Body of pancreas (tissue), 4 donors: ENCODE measurements at places on chromosomes 3 and 15. TPM values are rescaled to one million over a fixed set of nuclear protein-coding genes. Genes with fewer than 3 reads are reported as not detected.
A peak's percentile ranks its signal among the peaks of the same experiment; 100 is the strongest.

The ALDH1A3 gene
- total RNA-seq = 33.9 TPM

The BFSP2 gene
- total RNA-seq = not detected

DNA sequence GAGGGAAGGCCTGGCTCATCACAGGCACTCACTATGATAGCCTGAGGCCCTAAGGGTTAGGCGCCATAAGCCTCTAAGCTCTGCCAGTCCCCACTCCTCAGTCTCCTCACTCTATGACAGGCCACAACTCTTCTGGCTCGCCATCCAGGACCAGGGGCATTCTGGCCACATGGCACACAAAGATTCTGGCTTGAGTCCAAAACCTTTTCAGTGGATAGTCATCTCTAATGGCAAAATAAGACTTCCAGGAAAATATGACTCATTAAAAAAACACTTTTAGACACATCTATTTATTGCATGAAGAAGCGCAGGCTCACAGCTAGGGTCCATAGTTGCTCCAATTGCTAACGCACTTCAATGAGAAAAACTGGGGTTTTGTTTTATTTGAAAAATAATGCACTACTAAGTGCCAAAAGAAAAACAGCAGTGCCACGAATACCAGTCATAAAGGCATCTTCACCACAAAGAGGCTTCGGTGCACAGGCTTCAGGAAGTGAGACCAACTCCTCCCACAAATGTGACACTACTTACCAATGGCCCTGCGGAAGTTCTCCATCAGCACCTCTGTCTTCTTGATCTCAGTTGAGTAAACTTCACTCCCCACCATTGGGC is 11.1 kb downstream of the RUVBL1 start:
- no peak for DNase-seq
- H3K36me3 ChIP-seq = no peaks in the 10 kb centered on the region
- H3K4me1 ChIP-seq = peaks cover 11% of the 10 kb centered on the region
- H3K27me3 ChIP-seq = no peaks in the 10 kb centered on the region

DNA sequence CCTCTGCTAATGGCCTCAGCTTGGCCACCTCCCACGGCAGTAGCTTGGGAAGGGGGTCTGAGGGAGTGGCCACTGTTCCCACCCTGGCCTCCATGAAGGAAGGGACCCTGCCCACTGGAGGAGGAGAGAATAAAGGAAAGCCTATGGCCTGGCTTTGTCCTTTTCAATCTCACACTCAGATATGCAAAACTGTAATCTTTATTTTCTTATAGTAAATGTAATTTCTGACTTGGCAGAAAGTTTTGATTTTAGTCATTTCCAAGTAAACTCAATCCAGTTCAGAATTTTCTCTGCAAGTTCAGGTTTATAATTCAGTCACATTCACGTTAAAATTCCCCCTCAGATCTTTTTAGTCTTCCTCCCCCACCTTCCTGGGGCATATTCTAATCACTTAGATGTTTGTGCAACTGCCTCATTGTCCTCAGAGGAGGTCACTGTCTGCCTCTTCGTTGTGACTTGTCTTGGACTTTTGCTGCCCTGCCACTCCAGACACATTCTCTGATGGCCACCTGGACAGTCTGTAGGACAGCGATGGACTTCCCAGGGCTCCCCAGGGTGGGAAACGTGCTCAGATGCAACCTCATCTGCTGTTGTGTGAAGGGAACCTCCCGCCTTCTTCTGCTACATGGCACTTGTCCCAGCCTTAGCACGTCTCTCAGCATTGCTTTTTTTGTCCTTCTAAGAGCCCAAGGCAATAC is 222.8 kb upstream of the TBL1XR1 start:
- H3K27me3 ChIP-seq = no peaks in the 10 kb centered on the region
- H3K4me3 ChIP-seq = no peak overlapping the region
- H3K27ac ChIP-seq = no peak overlapping the region

DNA sequence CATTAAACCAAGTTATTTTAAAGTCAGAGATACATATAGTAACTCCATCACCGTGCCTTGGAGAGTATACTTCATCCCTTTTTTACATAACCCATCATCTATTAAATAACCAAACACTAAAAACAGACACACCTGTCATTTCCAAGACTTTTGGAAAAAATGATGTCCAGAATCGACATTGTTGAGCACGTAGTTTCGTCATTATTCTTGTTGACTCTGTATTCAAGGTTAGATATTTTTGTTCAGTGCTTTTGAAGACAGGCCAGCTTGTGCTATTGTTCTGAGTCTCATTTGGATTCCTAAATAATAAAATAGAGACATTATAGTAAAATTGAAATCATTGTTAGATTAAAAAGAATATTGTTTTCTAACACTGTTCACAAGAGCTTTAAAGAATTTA is 51.2 kb downstream of the BCHE start:
- H3K4me1 ChIP-seq = no peaks in the 10 kb centered on the region
- no peak for DNase-seq
- no peak overlapping the region for H3K4me3 ChIP-seq
- H3K27me3 ChIP-seq = no peaks in the 10 kb centered on the region

The MUC13 gene
- 0.66 TPM for total RNA-seq

- H3K27ac ChIP-seq = peak overlapping the region; percentile 70
- H3K4me3 ChIP-seq = no peak overlapping the region
- peaks cover 23% of the 10 kb centered on the region for H3K4me1 ChIP-seq
- no peaks in the 10 kb centered on the region for H3K27me3 ChIP-seq
- no peaks in the 10 kb centered on the region for H3K36me3 ChIP-seq
Observed at GRCh38 chr15:38073178-38073946, 138.9 kb downstream of the TMCO5A start.

- H3K4me3 ChIP-seq = no peak overlapping the region
- DNase-seq = no peak
- H3K27ac ChIP-seq = no peak overlapping the region
- H3K36me3 ChIP-seq = no peaks in the 10 kb centered on the region
- no peaks in the 10 kb centered on the region for H3K27me3 ChIP-seq
Observed at GRCh38 chr3:42441791-42442190, 31.4 kb upstream of the LYZL4 start.

- H3K36me3 ChIP-seq = no peaks in the 10 kb centered on the region
- H3K4me1 ChIP-seq = peaks cover 28% of the 10 kb centered on the region
- H3K27ac ChIP-seq = no peak overlapping the region
Observed at GRCh38 chr3:50177346-50177745, 14.1 kb upstream of the GNAT1 start.

The PARP16 gene
- total RNA-seq = 17.5 TPM

- no peak for DNase-seq
- peaks cover 23% of the 10 kb centered on the region for H3K4me1 ChIP-seq
- no peaks in the 10 kb centered on the region for H3K27me3 ChIP-seq
- no peak overlapping the region for H3K4me3 ChIP-seq
- H3K27ac ChIP-seq = no peak overlapping the region
Observed at GRCh38 chr3:136909187-136909586, 47.2 kb downstream of the NCK1 start.

DNA sequence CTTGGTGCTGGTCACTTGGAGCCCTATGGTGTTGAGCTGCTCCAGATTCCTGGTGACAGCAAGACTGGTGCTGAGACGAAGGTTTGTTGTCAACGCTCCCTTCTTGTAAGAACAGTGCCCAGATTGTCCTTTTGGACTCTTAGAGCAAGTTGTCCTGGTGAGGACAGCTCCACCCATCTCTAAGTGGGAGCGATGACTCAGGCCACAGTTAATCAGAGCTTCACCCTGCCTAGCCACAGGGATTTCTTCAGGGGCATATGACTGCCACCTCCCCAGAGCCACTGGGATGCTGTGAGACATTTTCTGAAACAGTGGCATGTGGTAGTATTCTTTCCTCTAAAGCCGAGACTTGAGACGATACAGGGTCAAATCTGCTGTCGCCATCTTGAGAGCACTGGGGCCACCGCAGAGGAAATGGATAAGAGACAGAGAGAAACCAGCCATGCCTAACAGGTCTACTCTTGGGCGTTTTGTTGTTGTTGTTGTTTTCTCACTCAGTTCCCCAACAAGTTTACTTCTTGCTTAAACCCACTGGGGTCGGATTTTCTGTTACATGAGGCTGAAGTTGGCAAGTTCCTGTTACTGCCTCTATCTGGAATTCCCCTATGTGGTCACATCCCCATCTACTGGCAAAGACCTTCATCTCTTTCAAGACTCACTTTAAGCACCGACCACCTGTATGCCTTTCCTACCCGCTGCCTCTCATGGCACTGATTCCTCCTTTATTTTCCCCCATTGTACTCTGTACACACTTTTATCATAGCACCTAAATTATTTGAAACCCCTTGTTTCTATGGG is 16.0 kb upstream of the PCOLCE2 start:
- H3K36me3 ChIP-seq = no peaks in the 10 kb centered on the region
- DNase-seq = no peak
- H3K4me1 ChIP-seq = no peaks in the 10 kb centered on the region
